ENCODE measurements at places on chromosomes 11 and 22.

DNA sequence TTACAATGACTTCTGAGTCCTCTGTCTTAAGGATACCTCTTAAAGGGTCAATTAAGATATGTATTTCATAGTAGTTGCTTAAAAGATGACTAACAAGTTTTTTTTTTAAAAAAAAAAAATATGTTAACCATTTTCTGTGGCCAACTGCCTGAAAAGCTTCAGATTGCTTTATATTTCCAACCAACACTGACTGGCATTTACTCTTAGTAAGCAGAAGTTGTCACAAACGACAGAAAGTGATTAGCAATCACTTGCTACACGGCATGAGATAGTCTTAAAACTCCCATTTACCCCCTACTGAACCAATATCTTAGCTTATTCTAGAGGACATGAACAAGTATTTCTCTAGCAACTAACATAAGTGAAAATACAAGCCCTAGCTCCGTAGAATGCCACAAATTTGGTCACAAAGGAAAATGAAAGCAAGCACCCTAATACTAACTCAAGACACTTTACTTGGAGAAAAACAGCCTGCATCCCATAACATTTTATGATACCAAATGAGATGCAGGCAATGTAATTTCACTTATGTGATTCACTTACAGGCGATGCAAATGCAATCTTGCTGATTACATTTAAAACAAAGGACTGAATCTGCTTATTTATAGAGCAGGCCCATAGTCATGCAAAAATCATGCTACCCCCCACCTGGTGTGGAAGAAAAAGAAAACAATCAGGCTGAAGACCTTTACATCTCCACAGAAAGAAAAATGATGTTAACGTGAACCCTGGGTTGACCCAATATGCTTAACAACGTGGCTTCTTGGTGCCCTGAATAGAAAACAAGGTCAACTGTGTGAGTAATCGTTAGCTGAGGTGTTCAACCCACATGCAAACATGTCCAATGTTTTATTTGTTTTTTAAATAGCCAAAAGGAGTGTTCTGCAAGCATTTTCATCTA, 25.7 kb downstream of the MPPED2 start:
- DNase-seq = no peak

DNA sequence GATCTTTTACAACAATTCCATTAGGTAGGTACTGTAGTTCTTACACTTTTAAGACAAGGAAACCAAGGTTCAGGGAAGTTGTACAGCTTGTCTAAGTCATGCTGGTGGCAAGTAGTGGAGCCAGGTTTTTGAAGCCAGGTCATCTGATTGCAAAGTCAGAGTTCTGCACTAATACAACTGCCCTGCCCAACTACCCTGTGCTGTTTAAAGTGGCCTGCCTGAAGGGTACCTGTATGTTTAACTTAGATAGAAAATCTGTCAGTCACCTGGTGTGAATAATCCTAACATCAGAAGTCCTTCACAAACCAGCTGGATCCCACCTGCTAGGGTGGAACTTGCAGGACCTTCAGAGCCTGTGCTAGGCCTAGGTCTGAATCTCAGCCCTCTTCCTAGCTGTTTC, 44.2 kb downstream of the ARFGAP2 start:
- DNase-seq = no peak

DNA sequence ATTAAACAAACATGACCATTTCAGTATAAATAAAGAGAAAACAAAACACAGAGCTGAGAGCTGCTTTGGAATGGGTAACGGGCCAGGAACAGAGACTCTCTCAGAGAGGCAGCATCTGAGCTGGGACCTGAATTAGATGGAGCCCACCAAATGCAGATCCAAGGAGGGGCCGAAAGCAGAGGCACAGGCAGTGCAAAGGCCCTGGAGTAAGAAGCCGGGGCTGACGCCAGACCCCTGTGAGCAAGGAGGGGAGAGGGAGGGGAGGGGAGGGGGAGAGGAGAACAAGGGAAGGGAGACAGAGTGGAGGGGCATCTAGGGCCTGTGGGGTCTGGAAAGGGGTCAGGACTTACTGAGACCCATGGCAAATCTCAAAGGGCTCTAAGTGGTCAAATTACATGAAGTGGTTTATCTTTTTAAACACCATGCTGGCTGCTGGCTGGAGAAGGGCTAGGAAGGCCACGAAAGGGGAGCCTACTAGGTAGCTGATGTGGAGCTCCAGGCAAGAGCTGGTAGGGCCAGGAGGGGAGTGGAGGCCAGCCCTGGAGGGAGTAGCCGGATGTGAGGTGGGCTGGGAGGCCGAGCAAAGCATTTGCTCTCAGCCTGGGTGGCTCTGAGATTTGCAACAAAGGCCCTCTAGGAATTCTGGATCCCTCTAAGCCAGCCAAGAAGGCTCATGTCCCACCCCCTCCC, 3.2 kb downstream of the OSBPL5 start:
- no peak for DNase-seq

- DNase-seq = no peak
Observed at GRCh38 chr22:26892166-26893041, 235.0 kb downstream of the MIAT start.
